ENCODE measurements at places on chromosomes 3 and 15.

GRCh38 chr15:67006083-67007065 is 59.0 kb upstream of the SMAD3 start:
- no peak for DNase-seq

DNA sequence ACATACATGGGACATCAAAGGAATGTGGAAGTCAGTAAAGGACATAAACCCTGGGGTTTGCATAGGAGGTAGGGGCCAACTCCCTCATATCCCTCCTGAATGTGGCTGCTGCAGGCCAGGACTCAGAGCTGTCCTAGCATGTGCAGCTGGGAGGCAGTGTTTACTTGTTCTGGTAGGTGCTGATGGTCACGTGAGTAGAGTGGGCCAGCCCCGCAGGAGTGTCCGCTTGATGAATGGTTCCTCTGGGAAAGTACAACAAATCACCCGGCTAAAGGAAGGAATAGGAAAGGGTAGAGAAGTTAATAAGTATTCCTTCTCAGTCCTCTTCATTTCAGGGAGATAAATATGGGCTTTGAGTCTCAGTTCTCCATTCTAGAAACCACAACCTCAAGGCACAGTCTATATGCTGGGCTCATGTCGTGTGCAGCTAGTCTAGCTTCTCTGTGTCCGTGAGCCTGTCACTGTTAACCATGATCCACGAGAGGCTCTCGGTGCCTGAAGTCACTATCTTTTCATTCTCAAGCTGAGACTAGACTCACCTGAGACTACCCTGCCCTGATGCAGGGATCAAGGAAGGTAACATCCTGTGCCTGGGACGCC is 17.9 kb downstream of the RIOX2 start:
- no peak for DNase-seq

DNA sequence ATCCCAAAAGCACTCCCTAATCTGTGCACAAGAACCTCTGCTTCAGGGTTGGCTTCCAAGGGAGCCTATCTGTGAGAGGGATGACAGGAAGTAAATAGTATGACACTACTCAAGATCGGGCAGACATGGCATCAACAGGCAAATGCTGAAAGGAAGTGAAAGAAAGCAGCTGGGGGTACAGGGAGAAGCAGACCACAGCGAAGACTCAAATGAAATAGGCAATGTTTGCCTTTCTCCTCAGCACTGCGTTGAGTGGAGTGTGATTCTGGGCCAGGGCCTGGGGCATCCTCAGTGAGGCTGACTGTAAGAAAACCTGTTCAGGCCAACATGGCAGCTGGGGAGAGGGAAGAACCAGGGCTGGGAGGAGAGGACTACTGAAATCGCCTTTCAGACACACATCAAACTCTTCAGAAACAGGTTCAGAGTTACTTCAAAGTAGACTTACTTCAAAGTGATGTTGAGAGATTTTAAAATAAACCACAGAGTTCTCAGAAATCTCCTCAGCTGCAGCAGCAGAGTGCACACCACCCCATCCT is 96.6 kb downstream of the SLC9A9 start:
- no peak for DNase-seq

- no peak for DNase-seq
Measured at GRCh38 chr3:22899441-22899840, 303.7 kb upstream of the UBE2E2 start.

Data from stimulated activated CD8-positive, alpha-beta memory T cell treated with anti-CD3 and anti-CD28 coated beads, Interleukin-2, amount 100 ng/mL, for 1 hour (primary cell).